ENCODE measurements at places on chromosomes 5 and 9.

GRCh38 chr5:54867310-54867944 is 118.0 kb downstream of the ESM1 start:
- DNase-seq: peak; percentile 54

DNA sequence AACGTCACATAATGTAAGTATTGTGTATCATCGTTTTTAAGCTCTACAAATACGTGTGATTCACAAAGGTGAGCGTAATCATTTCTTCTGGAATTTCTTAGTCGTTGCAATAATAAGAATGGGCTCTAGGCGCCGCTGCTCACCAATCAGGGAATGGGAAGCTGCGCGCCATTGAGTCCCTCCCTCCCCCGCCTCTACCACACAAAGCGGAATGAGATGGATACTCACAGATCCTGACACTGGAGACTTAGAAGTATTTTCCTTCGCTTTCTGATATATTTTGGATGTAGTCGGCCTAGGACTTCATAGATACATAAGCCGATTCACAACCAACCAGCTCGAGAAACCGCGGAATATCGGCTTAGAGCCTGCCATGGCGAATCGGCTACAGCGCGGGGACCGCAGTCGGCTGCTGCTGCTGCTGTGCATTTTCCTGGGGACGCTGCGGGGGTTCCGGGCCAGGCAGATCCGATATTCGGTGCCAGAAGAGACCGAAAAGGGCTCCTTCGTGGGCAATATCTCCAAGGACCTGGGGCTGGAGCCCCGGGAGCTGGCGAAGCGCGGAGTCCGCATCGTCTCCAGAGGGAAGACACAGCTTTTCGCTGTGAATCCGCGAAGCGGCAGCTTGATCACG is at the start of gene PCDHGA11:
TSS of gene PCDHGA11 (plus strand) at position 197 of the 634 bp plus-strand sequence. CDS start at position 374, 177 bp downstream.
- peak; percentile 28 for DNase-seq

DNA sequence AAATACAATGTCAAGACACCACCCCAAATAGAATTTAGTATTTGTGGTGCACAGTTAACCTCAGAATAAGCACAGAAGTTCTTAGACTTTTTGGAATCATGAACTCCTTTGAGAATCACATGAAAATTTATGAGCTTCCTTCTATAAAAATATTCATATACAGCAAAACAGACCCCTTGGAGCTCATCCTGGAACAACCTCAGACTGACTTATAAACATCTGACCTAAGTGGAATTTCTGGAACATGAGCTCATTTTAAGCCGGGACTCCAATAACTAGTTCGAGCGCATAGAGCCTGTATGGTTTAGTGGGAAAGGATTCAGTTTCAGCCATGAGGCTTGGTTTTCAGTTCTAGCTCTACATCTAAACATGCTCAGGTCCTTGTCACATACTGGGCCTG is 192.3 kb downstream of the DEPDC1B start:
- DNase-seq: no peak

DNA sequence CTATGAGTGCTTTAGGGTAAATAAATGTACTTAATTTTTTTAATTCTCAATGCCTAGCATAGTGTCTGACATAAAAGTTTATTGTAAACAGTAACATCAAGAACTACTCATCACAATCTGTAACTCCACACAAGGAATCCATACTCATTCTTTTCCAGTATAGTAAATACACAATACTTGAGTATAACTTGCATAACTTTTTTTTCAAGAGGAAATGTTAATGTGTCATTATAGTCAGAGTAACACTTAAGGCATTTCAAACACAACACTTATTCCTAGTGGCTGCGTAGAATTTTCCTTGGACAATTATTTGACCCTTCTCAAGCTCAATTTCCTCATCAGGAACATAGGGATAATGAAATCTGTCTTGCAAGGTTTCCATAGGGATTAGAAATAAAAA is 584.3 kb downstream of the CAAP1 start:
- DNase-seq: no peak

GRCh38 chr5:136034984-136035383 is 6.2 kb downstream of the TGFBI start:
- DNase-seq: no peak

DNA sequence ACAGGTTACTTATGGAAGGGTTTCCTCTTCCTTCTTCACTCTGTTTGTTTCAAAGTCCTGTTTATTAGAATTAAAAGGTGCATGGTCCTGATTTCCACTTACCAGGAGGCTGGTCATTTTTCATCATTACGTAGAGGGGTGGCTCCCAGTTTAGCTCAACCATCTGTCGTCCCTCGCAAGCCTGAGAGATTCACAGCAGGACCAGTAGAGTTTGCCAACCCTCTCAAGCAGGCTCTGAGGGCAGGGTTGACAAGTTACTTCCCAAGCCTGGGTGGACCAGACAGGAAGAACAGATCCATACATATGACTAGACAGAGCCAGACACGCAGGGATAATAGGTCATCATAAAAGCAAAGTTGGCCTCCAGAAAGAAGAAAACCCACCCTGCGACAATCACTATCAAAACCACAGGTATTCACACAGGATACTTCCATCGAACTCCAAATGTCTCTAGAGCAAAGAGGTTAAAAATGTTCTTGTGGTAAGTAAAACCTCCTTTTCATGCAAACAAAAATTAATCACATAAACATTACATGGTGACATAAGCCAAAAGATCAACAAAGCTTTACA is 151.9 kb downstream of the ELAVL2 start:
- no peak for DNase-seq

GRCh38 chr5:150674341-150674821 is 13.3 kb downstream of the MYOZ3 start:
- no peak for DNase-seq

GRCh38 chr9:133943036-133943780 is 48.9 kb downstream of the VAV2 start:
- no peak for DNase-seq

GRCh38 chr9:129569502-129570449 is 51.1 kb downstream of the C9orf50 start:
- DNase-seq: no peak

GRCh38 chr9:1005043-1005667 is 28.7 kb downstream of the DMRT3 start:
- DNase-seq: no peak

DNA sequence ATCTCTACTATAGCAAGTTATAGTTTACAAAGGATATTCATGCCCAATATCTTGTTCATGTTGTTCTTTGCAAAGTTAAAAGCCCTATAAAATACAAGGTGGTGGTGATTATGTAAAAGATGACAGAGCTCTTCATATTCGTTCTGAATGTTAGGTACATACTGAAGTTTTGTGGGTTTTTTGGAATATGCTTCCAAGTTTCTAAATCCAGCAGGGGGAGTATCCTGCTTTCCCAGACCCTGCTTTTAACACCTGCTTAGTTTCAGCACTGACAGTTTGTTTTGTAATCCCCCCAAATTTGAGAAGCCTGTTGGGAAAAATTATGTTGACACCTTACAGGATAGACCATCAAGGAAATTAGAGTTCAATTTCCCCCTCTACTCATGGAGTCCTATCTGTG is 438.3 kb downstream of the SH3GL2 start:
- no peak for DNase-seq

DNA sequence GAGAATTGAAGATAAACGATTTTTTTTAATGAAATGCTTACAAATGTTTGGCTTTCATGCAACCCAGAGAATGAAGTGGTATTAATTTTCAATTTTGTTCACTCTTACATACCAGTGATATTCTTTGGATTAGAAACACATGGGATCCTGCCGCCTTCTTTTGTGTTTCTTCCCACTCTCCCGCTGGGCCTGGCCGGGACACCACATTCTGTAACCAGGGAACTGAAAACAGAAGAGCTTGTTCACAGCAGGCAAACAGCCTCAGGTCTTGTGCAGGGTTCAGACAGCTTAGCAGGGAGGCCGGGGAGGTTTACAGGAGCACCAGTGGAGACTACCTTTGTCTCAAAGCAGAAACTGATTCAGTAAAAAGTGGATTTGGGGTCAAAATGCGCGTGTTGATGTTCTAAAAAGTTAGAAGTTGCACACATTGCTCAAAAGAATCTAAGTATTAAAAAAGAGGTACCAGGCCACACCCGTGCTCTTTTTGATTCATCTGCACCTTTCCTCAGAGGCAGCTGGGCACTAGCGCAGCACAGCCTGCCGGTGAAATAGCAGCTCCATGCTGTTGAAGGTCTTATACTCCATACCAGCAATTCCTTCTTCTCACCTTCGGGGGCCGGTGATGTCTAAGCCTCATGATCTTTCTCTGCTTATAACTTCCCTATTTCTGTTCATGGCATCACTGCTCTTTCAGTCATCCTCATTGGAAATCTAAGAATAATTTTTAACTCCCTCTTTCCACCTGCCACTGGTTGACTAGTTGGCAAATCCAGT is 67.1 kb downstream of the GRAMD2B start:
- DNase-seq: no peak

DNA sequence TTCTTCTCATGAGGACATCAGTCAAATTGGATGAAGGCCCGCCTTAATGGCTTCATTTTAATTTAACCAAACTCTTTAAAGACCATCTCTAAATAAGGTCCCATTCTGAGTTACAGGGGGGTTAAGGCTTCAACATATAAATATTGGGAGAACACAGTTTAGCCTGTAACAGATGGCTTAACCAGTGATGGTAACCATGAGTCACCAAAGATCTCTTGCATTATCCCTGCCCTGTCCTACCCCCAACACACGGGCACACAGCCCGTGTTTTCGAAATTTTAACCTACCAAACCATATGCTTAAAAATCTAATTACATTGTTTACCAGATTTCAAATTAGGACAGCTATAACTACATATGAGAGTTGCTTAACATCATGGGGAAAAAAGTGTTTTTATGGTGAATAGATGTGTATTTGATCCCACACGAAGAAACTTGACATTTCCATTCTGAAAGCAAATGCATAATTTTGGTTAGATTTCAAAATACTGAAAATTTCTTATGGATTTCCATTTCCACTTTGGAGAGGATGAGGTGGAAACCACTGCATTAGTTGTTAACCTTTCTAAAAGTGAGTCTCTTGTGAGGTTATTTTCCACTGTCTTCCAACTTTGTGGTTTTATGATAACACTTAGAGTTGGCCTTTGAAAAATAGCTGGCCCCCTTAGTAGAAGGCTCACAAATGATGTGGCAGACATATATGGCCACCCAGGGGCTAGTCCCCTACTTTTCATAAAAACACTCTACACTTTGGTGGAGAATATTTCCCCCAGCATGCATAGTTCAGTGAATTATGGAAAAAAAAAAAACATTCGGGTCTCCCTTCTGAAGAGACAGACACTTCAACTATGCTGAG is 849.3 kb downstream of the TLE1 start:
- no peak for DNase-seq

GRCh38 chr5:138725818-138726416 is 27.3 kb upstream of the CTNNA1 start:
- no peak for DNase-seq

- DNase-seq: no peak
These were observed 27.8 kb upstream of the TNFSF8 start for GRCh38 chr9:114958021-114958843.

- no peak for DNase-seq
These were observed 139.3 kb downstream of the PAX5 start for GRCh38 chr9:36894695-36895310.

GRCh38 chr9:111038331-111039230 is at the start of gene LPAR1:
Gene LPAR1, minus strand, starts transcription at chr9:111038470. Its CDS starts 66,353 bp downstream, at chr9:110972117.
- no peak for DNase-seq

DNA sequence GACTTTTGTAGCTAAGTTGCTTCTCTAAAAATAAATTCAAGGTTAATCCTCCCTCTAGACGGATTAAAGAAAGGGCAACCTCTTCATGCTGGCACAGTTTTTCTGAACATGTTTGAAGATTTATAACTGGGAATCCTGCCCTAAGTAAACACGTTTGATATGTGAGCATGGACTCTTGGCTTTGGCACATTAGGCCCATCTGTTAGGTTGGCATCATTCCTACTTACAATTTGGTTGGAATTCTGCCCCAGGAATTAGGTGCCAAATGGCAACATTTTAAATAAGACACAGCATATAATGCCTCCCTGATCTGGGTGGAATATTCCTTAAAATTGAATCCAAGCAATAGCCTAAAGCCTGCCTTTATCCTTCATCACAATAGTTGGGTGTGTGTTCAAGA is 372.3 kb upstream of the CDH18 start:
- no peak for DNase-seq

DNA sequence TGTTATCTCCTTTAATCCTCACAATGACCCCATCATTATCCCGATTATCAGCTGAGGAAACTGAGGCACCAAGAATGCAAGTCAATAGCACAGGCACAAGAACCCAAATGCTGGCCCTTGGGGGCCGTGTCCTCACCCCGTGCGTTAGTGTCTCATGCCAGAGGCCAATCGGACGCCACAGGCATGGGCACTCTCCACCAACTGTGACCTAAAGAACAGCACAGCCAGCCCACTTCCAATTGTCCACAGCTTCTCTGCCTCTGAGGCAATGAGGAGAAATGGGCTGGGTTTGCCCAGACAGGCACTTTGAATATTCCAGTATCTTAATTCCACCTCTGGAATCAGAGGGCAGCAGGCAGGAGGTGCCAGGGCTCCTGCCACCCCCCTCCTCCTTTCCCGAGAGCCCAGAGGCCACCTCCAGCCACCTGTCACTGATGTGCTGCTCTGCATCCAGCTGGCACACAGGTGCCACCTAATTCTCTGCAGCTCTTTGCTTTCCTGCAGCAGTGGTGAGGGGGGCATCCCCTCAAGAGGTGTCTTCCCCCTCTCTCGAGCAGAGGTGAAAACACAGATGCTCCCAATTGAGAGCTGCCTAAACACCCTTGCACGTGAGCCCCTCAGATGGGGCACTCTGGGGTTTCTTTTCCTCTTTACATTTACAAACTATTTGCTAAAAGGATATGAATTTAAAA is 107.5 kb downstream of the ROR2 start:
- no peak for DNase-seq

DNA sequence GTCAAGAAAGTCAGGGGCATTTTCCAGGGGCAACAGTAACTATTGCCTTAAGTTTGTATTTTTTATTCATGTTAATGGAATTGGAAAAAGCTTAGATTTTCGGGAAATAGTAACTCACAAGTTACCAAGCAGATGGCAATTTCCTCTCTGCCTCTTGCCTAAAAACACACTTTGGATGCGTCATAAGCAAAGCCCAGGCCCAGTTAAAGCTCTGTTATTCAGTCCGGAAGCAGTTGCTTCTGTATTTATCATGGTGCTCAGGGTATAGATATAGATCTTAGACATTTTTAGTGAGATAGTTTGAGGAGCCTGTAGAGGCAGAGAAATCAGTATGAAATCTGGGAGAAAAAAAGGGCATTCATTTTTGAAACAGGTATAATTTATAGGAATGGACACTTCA is 260.3 kb upstream of the TNC start:
- DNase-seq: no peak

DNA sequence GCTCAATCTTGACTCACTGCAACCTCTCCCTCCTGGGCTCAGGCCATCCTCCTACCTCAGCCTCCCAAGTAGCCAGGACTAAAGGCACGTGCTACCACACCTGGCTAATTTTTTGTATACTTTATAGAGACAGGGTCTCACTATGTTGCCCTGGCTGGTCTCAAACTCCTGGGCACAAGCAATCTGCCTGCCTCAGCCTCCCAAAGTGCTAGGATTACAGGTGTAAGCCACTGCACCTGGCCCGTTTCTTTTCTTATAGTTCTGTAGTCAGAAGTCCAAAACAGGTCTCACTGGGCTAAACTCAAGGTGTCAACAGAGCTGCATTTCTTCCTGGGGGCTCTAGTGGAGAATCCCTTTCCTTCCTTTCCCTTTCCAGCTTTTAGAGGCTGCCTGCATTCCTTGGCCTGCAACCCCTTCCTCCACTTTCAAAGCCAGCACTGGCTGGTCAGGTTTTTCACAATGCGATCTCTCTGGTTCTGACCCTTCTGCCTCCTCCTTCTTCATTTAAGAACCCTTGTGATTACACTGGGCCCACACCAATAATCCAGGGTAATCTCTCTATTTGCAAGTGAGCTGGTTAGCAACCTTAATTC is 16.3 kb downstream of the IRF1 start:
- DNase-seq: no peak

Measured in central memory CD4-positive, alpha-beta T cell (primary cell).